ENCODE measurements at places on chromosomes 6 and 20.

GRCh38 chr6:88890860-88891845 lies 72.3 kb downstream of the RNGTT start:
- no peak for DNase-seq

DNA sequence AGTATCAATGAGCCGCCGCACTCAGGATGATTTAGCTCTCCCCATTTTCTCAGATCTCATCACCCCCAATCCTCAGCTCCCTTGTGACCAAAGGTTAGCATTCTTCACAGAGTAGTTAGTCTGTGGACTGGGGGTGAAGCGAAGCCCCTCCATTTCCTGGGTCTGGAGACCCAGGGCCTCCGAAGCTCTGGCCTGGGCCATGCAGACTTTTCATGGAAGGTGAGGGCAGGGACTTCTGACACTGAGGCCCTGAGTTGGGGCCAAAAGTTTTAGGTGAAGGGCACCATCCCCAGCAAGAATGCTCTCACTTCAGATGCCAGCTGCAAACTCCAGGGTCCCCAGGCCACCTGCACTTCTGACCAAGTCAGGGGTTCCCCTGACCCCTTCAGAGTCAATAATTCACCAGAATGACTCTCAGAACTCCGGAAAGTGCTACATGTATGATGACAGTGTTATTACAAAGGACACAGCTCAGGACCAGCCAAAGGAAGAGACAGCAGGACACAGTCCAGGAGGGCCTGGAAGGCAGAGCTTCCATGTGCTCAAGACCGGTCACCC lies 65.7 kb upstream of the DUSP22 start:
- DNase-seq = no peak

- no peak for DNase-seq
These were observed 7.3 kb downstream of the JAG1 start for GRCh38 chr20:10666221-10667076.

- DNase-seq = no peak
These were observed 40.4 kb upstream of the ZMYND8 start for GRCh38 chr20:47396762-47397476.

- no peak for DNase-seq
These were observed 18.0 kb downstream of the APCDD1L start for GRCh38 chr20:58497076-58497641.

GRCh38 chr6:84553527-84553926 lies 210.9 kb downstream of the TBX18 start:
- no peak for DNase-seq

GRCh38 chr20:22794200-22794599 lies 209.8 kb upstream of the FOXA2 start:
- DNase-seq = no peak
